CD14-positive monocyte (primary cell): ENCODE measurements at places on chromosomes 2 and 18.

GRCh38 chr2:108383146-108383830 lies 5.5 kb downstream of the SULT1C4 start:
- no peak for DNase-seq

DNA sequence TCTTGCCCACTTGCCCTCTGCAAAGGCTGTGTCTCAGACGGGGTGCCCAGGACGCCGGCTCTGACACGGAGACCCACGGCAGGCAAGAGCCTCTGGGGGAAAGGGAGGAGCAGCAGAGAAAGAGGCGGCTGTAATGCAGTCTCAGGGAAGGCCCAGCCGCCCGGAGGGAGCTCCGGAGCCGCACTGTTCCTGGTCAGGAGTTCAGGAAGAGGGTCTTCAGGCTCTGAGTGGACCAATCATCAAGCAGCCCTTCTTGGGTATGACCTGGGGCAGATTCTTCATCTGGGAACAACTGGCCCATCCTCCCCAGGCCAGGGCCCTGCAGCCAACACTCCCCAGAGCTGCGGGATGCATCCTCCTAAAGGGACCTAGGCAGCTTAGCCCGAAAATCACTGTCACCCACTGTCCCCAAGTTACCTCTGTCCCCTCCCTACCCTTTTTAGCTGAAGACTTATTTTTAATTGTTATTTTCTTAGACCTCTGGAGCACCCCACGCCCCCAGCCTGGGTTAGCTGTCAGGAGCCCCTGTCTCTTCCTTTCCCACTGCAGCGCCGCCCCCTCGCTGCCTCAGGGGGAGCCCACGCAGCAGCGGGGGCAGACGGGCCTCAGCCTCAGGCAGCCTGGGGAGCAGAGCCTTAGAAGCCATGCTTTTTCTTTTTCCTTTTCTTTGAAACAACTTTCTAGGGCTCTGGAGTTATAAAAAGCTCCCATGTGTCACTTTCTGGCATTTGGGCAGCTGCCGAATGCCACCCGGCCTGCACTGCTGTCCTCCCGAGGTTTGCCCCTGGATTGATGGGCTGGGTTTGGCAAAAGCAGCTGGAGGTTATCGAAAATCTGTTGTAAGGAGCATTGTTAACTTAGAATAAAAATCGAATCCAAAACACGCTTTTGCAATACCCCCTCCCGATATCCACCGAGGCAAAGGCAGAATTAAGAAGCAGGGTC lies 644 bp upstream of the NEU2 start:
- DNase-seq = no peak

- no peak for DNase-seq
Measured at GRCh38 chr2:151264157-151264825, 2.6 kb upstream of the RBM43 start.

DNA sequence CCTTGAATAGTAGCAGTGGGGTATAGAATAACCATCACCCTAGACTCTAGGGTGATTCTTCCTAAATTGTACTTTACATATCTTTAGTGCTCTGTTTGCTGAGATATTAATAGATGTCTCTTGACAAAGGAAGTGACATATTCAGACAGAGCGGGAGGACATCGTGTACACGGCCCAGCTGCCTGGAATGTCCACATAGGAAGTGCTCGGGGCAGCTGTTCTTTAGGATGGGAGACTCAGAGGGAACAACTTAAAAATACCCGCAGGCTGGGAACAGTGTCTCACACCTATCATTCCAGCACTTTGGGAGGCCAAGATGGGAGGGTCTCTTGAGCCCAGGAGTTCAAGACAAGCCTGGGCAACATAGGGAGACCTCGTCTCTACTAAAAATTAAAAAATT lies 206.1 kb downstream of the FAM210A start:
- DNase-seq = no peak

GRCh38 chr2:159873258-159873657 lies 75.2 kb upstream of the CD302 start:
- DNase-seq = peak; percentile 11

- no peak for DNase-seq
Measured at GRCh38 chr2:82342356-82342755, 2037.8 kb upstream of the LRRTM1 start.

DNA sequence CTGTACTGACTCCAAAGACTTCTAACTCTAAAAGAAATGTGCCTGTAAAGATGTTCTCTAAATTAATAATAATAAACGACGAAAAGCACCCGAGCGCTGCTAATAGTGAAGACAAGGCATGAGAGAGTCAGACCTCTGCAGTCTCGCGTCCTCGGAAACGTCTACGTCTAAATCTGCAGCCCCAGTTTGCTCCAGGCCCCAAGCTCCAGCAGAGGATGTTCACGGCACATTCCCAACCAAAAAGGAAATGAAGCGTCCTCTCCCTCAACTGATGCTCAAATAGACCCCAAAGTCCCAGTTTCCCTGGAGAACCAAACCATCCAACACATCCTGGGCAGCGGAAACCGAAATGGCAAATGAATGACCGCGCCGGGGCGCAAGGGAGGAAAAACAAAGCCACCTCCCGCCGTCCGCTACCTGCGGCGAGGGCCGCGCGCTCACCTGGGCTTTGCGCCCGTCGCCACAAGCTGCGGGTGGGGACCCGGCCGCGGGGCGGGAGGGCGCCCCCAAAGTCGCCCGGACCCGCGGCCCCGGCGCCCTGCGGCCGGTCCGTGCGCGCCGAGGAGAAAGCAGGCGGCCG lies 47.1 kb upstream of the CCDC150 start:
- DNase-seq = no peak

DNA sequence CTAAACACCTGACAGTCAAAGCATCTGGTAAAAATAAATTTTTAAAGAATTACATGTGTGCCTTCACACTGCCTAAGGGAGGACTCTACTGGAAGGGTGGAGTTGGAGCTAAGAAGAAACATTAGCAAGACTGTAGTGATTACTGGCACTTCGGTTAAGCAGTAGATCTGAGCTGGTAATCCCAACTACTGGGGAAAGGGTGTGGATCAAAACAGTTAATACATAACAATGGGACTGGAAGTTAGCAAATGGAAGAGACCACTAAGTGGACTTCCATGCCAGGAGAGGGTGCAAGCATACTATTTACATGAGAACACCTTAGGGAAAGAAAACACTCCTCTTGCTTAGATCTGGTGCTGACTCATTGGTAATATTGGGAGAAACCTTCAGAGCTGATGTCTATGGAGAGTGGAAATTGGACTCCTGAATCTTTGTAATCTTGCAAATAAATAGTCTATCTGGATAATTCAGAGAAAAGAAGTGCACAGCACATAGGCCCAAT lies 519.6 kb upstream of the LINC00305 start:
- no peak for DNase-seq

GRCh38 chr18:36352384-36352783 lies 54.9 kb downstream of the FHOD3 start:
- no peak for DNase-seq

- DNase-seq = no peak
Measured at GRCh38 chr2:232322560-232323327, 55.8 kb upstream of the ALPP start.

- no peak for DNase-seq
Measured at GRCh38 chr2:176152350-176153181, 1.2 kb downstream of the HOXD4 start.

DNA sequence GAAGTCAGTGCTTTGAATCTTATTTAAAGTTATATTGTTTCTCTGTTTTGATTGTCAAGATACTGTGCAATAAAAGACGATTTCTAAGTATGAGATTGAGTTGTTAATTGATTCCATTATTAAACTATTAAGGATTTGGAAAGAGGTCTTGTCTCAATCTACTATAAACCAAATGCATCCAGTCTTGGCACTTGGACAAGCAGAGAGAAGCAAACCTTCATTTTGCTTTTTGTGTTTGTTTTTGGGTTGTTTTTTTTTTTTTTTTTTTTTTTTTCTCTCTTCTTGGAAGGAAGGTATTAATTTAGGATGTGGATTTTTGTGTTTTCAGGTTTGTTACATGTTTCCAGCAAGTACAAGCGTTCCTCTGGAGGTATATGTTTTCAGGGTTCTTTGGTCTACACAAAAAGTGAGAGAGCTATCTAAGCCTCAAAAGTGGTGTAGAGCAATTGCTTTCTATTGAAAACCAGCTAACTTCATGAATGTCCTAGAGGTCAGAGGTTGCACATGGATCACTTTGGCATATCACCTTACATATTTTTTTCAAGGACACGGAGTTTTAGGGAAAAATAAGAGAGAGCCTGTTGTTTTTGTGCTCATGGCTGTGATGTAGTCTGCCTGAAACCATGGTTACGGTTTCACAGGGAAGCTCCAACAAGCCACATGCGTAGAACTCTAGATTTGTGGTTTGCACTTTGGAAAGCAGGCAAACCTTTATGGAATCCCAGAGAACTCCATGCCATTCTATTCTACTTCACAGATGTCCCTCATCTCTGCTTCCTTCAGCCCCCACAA lies 1.8 kb downstream of the PRKCE start:
- DNase-seq = no peak
